T follicular helper cell (primary cell): ENCODE measurements at places on chromosomes 1 and 21.

DNA sequence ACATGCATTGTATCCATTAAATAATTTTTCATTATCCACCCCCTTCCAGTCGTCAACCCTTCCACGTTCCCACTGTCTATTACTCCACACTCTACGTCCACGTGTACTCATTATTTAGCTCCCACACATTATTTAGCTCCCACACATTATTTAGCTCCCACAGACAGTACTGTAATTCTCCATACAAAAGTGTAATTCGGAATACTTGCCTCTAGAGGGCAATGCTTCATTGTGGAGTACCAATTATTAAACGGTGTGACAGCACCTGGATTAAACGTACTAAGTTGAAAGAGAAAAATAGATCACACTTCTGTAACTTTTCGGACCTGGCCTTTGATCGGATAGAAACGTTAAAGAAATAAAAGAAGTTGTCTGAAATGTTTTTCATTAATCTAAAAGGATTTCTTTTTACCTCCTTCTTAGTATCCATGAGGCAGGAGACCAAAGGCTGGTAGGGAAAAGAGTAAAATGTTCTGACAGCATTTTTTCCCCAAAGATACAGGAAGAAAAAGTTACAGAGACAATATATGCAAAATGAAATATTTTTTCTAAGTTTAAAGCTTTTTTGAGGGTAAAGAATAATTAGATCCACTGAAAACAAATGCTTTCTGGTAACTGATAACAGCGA is 99.2 kb downstream of the LHX8 start:
- DNase-seq, result no peak

DNA sequence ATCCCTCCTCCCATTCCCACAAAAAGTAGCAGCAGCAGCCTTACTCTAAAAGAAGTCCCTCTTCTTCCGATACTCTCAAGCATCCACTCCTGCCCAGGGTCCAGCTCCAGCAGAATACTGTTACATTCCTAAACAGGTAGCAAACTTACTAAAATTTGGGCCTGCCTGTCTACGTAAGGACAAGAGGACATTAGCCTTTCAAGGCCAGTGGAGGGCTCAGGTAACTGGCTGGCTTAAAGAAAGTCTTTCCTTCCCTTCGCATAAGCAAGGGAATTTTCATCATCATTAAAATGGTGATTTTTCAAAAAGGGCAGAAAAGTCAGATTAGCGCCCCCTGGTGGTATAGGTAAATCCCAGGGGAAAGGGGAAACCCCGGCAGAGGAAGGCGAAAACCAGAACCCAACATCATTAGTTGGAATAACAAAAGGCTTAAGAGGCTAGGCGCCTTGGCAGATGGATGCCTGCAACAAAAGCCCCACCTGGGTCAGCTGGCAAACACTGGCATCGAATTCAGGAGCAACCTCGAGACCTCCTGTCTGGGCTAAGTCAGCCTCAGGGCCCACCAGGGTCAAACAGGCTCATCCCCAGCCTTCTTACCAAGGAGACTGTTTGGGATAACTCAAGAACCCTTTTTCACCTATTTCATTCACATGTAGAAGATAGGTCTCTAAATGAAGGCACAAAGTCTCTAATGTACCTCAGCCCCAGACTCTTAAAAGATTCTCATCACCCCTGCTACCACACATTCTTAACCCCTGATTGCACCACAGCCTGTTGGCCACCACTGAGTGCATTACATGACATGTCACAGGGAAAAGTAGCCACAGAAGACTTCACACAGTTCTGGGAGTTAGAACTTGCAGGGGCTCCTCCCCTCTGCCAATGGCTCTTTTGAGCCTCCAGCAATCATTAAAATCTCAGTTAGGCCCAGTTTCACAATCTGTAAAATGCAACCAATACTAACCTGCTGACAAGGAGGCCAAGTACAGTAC is 36.7 kb downstream of the ERI3 start:
- DNase-seq, result peak; percentile 10

DNA sequence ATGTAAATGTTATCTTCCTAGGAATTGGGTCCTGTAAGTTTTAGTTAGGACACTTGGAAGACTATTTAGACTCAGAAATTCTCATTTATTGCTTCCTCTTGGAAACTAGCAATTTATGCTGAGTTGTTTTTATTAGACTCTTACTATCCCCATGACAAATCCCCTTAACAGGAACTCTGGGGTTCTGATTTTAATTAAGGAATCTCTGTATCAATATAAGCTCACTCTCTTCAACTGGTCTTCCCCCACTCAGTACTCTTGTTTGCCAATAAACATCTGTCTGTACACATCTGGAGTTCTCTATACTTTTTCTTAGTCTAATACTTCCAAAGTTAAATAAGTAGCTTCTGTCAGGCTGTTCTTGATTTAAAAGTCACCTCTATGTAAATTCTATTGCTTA is 64.1 kb upstream of the TBX15 start:
- no peak for DNase-seq

GRCh38 chr1:8905582-8906191 is 27.2 kb upstream of the ENO1 start:
- no peak for DNase-seq

- no peak for DNase-seq
Observed at GRCh38 chr1:234893725-234894630, 234.7 kb downstream of the TOMM20 start.

- no peak for DNase-seq
Observed at GRCh38 chr1:81068726-81069125, 732.0 kb upstream of the ADGRL2 start.

DNA sequence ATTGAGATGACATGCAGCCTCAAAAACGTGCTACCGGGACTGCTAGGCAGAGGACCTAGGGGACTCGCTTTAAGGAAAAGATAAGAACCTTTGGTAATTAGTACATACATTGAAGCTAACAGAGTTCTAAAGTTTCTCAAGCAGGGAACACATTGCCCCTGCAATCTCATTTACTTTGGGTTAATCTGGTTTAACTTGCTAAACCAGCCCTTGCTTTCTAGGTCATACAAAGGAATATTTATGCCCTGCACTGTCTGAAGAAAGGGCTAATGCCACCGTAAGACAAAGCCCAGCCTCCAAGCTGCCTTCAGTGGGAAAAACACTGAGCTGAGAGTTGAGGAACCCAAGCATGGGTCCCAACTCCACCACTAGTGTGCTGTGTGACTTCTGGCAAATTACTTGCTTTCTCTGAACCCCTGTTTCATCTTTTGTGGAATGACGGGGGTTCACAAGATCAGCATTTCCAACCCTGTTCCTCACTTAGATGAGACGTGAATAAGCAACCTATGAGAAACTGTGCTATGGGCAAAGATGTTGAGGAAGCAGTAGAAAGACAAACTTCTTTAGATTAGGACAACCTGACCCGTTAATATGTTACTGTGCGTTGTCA is 66.3 kb downstream of the VWA5B1 start:
- no peak for DNase-seq

DNA sequence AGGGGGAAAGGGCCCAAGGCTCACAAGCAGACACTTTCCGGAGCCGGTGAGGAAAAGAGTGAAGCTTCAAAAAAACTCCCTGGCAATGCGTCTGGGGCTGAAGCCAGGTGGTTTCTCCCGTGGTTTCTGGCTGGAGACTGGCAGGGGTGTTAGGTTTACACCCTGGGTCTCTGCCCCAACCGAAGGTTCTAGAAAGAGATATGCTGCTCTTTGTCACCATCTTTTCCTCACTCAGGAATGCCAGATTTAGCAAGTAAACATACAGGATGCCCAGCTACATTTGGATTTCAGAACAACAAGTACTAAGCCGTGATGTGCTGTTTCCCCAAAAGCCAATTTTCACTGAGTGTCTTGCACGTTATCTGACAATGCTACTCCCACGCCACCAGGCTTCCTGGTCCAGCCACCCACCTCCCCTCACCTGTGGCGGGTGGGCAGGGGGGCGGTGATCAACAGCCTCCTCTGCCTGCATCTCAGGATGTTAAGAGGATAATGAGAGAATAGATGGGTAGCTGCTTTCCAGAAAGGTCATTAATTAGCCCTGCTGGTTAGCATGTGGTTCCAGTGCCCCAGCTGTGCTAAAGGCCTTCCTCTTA is 69.6 kb upstream of the OLIG2 start:
- no peak for DNase-seq

DNA sequence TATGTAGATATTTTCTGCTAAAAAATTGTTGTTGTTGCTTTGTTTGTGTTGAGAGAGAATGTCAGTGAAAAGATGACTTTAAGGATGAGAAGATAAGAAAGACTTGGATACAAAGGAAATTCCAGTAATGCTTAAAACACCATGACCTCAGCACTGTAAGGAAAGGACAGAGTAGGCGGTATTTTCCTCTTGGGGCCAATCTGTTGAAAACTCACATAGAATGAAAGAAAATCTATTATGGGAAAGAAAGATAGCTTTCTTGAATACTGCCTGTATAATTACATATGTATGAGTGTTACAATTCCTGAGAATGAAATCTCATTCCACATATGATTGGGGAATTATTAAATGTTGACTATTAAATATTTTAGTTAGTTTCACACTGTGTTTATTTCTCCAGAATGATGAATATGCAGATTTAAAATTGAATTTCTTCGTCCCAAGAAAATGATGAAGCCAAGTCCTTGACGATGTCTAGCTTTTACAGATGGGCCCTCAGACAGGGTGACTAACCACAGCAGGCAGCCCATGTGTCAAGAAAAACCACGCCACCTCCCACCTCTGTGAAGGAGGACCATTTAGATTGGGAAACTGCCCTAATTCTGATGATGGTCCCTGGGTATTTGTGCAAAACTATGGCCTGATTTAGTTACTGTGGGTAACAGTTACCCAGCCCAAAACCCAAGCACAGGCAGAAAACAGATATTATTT is 49.7 kb upstream of the LMO4 start:
- DNase-seq, result no peak

GRCh38 chr1:160193091-160193819 is 2.9 kb downstream of the CASQ1 start:
- peak; percentile 63 for DNase-seq

GRCh38 chr1:220879076-220879508 is at the start of gene HLX:
HLX (plus strand) TSS chr1:220879443; CDS start chr1:220879858, 415 bp downstream.
- DNase-seq, result no peak

- no peak for DNase-seq
Observed at GRCh38 chr1:212294983-212295382, 9.8 kb downstream of the PPP2R5A start.

DNA sequence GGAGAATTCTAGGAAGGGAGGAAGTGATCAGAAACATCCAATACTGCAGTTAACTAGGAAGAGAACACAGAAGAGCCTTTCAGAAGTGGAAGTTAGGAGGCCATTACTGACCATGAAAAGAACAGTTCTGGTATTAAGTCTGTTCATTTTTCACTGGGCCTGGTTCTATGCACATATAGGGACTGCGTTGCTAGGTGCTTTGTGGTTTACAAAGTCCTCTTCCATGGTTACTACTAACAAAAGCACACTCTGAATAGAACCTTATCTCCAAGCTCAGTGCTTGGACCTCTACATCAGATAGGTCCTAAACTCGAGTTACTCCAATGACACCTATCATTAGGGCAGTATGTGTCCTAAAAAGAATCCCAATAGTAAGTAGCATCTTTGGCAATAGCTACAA is 75.4 kb downstream of the RPAP2 start:
- no peak for DNase-seq

GRCh38 chr1:236072001-236072400 is 7.1 kb upstream of the NID1 start:
- no peak for DNase-seq

- no peak for DNase-seq
Observed at GRCh38 chr1:2190491-2190976, 4.0 kb downstream of the FAAP20 start.

DNA sequence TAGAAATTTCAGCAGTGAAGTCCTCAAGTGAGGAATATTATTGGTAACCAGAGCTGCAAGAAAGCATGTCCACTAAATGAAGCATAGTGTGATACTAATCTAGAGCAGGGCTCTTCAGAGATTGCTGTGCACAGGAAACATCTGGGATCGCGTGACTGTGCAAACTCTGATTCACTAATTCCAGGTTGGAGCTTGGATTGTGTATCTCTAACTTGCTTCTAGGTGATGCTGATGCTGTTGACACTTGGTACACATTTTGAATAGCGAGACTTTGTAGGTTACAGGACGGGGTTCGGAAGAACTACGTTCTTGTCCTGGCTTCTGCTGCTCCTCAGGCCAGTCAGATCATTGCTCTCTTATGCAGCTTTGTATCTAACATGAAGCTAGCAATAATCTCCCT is 66.5 kb downstream of the PRRX1 start:
- no peak for DNase-seq

- no peak for DNase-seq
Observed at GRCh38 chr1:112692681-112693080, 14.2 kb downstream of the RHOC start.

GRCh38 chr1:199184180-199184579 is 545.3 kb downstream of the PTPRC start:
- DNase-seq, result no peak

- no peak for DNase-seq
Observed at GRCh38 chr1:171985639-171986038, 144.3 kb downstream of the DNM3 start.

DNA sequence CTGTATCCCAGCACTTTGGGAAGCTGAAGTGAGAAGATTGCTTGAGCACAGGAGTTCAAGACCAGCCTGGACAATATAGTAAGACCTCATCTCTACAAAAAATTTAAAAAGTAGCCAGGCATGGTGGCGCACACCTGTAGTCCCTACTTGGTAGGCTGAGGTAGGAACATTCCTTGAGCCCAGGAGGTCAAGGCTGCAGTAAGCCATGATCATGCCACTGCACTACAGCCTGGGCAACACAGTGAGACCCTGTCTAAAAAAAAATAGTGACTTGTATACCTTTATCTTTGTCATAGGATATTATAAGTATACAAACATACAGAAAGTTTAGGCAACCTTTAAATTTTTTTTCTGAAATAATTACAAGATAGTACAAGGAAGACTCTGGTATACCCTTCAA is 3.9 kb upstream of the FBXO28 start:
- no peak for DNase-seq

DNA sequence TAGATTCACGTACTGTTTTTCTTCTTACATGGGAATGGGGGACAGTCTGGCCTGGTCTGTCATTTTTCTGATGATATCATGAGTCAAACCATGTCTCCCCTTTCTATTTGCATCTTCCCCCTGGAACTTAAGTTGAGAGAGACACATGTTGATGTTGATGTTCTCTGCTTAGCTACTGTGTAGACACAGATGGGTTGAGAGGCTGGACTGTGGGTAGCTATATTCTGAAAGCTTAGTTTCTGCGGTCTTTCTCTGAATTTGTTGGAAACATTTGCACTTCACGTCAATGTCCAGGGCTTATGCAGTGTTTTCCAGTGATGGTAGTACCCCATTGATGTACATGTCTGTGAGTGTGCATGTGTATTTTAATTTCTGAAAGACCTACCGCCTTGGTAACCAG is 58.2 kb downstream of the FCRL5 start:
- no peak for DNase-seq

GRCh38 chr1:154435599-154436200 is 30.6 kb downstream of the IL6R start:
- no peak for DNase-seq
